ENCODE measurements at places on chromosomes 13 and 19.

DNA sequence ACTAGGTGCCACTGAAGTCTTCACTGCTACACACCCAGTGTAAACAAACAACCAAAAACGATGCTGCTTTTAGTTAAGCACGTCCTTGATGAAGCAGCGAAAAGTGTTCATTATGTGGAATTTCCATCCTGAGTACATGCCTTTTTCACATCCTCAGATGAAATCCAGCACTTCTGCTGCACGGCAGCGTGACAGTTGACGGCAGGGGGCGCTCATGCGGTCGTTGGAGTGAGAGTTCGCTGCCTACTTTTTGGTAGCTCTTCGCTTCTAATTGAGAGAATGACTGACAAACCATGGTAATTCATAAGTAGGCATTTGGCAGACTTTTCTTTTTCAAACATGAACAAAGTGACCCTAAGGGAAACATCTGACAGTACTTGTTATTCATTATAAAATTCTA lies 1124.9 kb downstream of the EFNB2 start:
- no peak for DNase-seq

DNA sequence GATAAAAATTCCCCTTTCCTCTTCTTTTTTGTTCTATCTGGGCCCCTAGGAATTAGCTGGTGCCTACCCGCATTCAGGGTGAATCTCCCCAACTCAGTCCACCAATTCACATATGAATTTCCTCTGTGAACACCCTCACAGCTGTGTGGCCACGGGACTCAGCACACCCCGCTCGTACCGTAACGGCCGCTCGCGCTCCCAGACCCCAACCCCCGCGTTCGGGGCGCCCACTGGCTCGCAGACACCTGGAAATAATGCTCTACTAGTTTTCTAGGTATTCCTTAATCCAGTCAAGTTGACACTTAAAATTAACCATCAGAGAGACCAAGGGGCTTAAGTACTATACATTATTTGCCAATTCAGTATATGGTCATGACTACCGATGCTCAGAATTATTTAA lies 1702.1 kb upstream of the PCDH20 start:
- no peak for DNase-seq

GRCh38 chr13:49110122-49110912 lies 109.8 kb upstream of the MLNR start:
- DNase-seq, result peak; percentile 38

GRCh38 chr13:66915596-66916185 lies 314.4 kb downstream of the PCDH9 start:
- DNase-seq, result no peak

GRCh38 chr13:52779103-52779502 lies 39.5 kb upstream of the CNMD start:
- no peak for DNase-seq

GRCh38 chr13:107590556-107590955 lies 624.8 kb downstream of the LIG4 start:
- DNase-seq, result no peak

GRCh38 chr13:46183018-46183946 lies 1.3 kb upstream of the LCP1 start:
- DNase-seq, result no peak

GRCh38 chr19:10305139-10305806 lies 4.3 kb downstream of the ZGLP1 start:
- no peak for DNase-seq

DNA sequence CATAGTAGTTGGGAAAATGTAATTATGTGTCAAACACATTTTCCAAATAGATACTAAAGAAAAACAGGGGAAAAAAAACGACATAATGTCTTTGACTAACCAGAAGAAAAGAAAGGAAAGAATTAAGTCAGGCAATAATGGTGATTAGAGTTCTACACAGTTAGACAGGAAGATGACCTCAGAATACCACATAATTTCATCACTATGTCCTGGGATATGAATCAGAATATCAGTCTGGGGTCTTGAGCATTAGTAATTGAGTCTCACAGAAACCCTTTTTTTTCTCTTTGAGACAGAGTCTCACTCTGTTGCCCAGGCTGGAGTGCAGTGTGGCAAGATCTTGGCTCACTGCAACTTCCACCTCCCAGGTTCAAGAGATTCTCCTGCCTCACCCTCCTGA lies 503.4 kb downstream of the SLITRK1 start:
- DNase-seq, result no peak

GRCh38 chr13:26719356-26719945 lies 41.1 kb downstream of the GPR12 start:
- no peak for DNase-seq

GRCh38 chr13:80754441-80754840 lies 413.5 kb upstream of the SPRY2 start:
- DNase-seq, result no peak

DNA sequence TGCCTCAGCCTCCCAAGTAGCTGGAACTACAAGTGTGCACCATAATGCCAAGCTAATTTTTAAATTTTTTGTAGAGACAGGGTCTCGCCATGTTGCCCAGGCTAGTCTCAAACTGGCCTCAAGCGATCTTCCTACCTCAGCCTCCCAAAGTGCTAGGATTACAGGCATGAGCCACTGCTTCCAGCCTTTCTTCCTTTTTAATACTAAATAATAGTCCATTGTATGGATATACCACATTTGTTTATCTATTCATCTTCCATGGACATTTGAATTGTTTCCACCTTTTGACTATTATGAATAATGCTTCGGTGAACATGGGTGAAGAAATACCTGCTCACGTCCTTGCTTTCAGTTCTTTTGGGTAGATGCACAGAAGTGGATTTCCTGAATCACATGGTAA lies 24.4 kb downstream of the GARRE1 start:
- no peak for DNase-seq

GRCh38 chr19:5352229-5352763 lies 11.7 kb upstream of the PTPRS start:
- DNase-seq, result no peak

GRCh38 chr19:17052439-17052838 lies 22.8 kb downstream of the HAUS8 start:
- DNase-seq, result no peak

DNA sequence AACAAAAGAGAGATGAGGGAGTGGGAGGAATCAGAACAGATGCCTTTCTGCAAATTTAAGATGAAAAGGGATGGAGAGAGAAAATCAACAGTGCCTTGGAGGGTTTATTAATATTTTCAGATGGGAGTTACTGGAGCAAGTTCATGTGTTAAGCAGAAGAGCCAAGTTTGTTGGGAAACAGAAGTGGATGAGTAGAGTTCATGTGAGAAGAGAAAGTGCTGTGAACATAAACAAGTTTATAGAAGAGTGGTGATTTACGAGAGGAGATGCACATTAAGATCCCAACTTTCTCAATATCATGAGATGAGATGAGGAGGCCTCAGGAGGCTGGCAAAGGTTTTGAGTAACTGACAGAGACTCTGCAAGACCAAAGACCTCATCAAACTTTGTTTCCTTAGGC lies 274.1 kb upstream of the HTR2A start:
- DNase-seq, result no peak

DNA sequence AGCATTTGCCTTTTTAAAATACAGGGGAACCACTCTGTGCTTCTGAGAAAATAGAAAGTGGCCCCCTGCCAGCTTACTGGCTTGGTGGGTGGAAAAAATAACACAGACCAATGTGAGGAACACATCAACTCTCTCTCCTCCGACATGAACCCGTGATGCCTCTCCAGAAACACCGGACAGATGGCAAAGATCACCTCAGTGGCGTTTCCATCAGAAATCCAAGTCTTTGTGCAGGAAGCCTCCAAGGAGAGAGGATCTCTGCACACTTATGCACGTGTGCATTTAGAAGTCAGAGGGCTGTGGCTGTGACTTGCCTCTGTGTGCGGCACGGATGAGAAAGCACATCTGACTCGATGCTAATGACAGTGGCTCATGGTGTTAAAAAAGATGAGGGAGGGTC lies 112.3 kb upstream of the KLF12 start:
- DNase-seq, result no peak

DNA sequence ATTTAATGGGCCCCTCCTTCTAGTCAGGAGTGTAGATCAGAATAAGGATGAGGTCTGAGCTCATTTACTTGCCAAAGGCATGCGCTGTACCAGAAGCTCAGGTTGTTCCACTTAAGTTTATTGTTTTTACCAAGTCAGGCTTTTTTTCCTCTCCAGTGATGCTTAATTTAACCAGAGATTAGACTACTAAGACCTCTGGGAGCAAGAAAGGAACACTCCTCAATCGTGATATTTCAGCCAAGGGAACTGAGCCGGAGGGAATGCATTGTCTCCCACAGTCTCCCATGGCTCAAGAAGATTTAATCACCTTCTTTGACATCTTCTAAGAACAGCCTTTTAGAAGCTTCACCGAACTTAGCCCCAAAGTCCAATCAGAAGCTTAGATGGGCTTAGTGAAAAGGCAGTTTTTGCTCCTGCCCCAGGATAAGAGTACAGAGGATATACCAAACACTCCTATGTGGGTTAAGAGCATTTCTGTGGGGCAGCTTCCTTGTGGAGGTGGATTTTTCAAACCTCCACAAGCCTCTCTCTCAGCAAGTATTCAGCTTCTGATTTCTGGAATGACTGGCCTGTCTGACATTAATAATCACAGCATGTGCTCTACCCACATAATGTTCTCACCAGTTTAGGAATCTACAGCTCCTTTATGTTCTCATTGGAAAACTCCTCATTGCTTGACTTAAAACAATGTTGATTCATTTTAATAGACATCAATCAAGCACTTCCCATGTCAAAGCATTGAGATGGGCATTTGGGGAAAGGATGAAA lies 322.7 kb downstream of the SUCLA2 start:
- no peak for DNase-seq

GRCh38 chr13:91145571-91146205 lies 201.8 kb upstream of the MIR17HG start:
- no peak for DNase-seq

- no peak for DNase-seq
These were observed 1.5 kb upstream of the RGCC start for GRCh38 chr13:41455725-41456419.

DNA sequence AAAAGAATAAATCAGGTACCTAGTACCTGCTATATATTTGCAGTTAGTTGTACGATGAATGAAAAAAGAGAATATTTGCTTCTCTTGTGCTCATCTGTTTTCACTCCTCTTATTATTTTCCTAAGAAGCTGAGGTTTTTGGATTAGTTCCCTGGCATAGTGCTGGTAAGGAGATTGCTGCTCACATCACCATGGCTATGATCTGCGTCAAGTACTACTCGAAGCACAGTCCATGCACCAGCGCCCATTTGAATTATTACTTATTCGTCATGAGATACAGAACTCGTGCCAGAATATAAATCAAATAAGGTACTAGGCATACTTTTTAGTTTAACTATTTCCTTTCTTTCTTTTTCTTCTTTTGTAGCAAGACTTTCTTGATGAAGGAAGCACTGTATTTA lies 7.1 kb downstream of the SERTM1 start:
- no peak for DNase-seq

DNA sequence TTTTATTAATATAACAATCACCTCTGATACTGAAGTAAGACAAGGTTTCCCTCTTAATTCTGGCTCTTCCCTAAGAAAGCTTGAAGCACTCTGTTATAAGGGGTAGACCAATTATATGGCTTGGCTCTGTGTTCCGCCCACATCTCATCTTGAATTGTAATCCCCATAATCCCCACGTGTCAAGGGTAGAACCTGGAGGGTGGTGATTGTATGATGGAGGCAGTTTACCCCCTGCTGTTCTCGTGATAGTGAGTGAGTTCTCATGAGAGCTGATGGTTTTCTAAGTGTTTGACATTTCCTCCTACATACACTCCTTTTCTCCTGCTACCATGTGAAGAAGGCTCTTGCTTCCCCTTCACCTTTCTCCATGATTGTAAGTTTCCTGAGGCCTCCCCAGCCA lies 363.8 kb upstream of the PCDH20 start:
- DNase-seq, result no peak

GRCh38 chr19:16223746-16224145 lies 26.0 kb downstream of the AP1M1 start:
- no peak for DNase-seq

- DNase-seq, result no peak
These were observed 20.6 kb downstream of the ZNF558 start for GRCh38 chr19:8811315-8812172.

GRCh38 chr13:20713751-20714150 lies 10.3 kb downstream of the IL17D start:
- no peak for DNase-seq

- DNase-seq, result no peak
These were observed 4.6 kb downstream of the SAFB start for GRCh38 chr19:5627395-5627904.

- no peak for DNase-seq
These were observed 332.1 kb downstream of the UQCRFS1 start for GRCh38 chr19:28880735-28881401.

GRCh38 chr19:41324921-41325639 lies 15.1 kb downstream of the CCDC97 start:
- no peak for DNase-seq

- DNase-seq, result peak; percentile 38
These were observed 3.3 kb upstream of the RGL3 start for GRCh38 chr19:11422163-11423065.

- DNase-seq, result no peak
These were observed 125.5 kb downstream of the POSTN start for GRCh38 chr13:37473035-37473434.

GRCh38 chr13:42137856-42138537 lies 89.5 kb downstream of the DGKH start:
- no peak for DNase-seq

DNA sequence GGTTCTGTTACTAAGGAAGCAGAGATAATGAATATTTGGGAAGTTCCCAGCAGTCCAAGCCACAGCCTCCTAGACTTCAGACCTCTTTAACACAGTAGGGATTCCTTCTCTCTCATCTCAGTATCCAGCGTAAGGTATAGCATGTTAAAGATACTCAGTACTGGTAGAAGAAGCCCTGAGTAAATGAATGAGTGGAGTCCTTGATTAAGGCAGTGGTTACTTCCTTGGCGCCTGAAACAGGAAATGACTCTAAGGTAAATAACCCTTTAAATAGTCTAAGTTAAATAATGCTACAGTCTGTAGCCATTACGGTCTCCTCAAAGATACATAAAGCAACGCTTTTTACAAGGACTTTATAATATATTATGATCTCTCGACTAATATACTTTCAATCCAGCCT lies 650.8 kb upstream of the MIR17HG start:
- DNase-seq, result no peak

DNA sequence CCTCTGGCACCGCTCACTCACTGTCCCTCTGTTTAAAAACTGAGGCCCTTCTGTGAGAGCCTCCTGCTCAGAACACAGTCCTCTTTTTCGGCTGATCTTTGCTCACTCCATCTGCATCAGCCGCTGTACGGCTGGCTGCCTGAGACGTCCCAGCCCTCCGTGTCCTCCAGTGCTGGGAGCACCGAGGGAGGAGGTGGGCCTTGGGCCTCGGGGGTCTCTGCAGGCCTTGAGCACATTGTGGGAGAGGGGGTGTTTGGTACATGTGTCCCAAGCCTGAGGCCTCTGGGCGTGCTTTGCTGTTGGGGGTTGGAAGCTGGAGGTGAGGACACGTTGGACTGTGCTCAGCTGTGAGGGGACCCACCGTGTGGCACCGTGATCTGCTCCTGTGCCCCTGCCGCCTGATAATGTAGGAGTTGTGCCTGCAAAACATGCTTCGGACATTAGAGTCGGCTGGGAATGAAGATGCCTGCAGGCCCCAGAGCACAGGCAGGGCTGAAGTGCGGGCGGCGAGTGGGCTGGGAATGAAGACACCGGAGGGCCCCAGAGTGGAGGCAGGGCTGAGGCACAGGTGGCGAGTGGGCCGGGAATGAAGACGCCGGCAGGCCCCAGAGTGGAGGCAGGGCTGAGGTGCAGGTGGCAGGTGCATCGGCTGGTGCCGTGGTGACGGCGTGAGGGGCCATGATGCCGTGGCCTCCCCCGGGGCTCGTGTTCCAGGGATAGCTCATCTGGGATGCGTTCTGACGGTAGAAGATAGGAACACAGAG lies 30.6 kb downstream of the MCF2L start:
- DNase-seq, result no peak

GRCh38 chr13:105247830-105248229 lies 1287.6 kb downstream of the EFNB2 start:
- DNase-seq, result no peak

Data from activated T-helper 1 cell treated with anti-CD3 and anti-CD28 coated beads, Interleukin-2, amount 50 U/mL, for 16 hours (primary cell).